A549 (cell line): ENCODE measurements at places on chromosomes 1 and 21.

DNA sequence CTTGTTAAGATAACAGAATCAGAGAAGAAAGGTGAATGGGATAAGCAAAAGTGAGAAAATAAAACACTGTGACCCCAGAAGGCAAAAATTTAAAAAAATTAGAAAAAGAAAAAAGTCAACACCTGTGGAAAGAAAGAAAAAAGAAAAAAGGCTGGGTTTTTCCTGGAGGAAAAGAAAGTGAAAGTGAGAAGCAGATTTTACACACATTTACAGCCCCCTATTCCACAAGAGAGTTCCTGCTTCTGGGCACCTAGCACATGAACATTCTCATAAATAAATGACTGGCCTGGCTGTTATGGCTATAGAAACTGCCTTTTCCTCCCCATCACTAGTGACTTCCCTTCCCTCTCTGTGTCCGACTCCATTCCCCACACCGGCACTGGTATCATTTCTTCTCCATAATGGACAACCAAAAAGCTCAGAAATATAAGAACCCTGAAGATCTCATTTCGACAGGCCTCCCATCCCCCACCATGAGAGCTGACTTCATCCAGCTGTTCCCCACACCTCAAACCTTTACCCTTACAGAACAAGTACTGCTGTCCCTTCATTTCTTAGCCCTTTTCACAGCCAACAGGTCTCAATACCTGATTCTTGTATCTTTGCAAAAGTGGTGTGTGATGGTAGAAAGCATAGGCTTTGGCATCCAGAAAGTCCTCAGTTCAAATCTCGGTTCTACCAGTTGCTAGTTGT lies 12.6 kb downstream of the MTF1 start:
- no peak for DNase-seq

DNA sequence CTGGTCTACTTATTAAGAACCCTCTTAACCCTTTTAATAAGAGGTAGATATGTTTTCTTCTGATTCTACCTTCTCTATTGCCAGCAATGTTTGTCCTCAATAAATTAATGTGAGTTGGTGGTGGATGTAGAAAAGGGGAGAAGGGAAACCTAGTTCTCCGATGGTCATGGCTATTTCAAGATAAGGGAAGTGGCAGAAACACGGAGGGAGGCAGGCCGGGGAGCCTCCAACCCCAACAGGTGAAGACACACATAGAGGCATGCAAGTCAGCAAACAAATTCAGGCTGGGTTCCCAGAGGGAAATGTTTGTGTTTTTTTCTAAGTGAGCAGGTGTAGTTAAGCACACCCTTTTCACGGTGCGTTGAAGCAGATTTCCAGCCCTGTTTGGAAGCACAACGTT lies 31.0 kb upstream of the CLDN14 start:
- no peak for DNase-seq

GRCh38 chr1:160046494-160047110 lies 14.8 kb upstream of the PIGM start:
- peak; percentile 26 for DNase-seq

DNA sequence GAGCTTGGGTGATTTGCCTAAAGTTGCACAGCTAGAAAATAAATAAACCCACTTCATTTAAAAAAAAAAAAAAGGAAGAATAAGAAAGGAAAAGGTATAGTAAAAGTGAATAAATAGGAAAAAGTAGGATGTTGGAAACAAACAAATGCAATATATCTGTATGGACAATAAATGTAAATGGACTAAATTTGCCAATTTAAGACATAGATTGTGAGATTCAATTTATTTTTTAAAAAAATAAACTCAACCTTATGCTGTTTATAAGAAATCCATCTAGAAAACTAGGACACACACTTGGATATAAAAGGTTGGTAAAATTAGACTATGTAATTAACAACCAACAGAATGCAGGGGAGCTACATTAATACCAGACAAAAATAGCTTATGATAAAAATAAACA lies 300.0 kb downstream of the AJAP1 start:
- no peak for DNase-seq

GRCh38 chr1:178155481-178156255 lies 61.8 kb downstream of the RASAL2 start:
- DNase-seq: no peak

- DNase-seq: no peak
Measured at GRCh38 chr1:40915581-40915980, 53.4 kb upstream of the CITED4 start.
